ENCODE measurements at places on chromosomes 4 and X.

- no peak for DNase-seq
Measured at GRCh38 chrX:133594156-133594555, 178.9 kb upstream of the GPC4 start.

GRCh38 chr4:95058991-95059390, 301.2 kb downstream of the BMPR1B start:
- no peak for DNase-seq

DNA sequence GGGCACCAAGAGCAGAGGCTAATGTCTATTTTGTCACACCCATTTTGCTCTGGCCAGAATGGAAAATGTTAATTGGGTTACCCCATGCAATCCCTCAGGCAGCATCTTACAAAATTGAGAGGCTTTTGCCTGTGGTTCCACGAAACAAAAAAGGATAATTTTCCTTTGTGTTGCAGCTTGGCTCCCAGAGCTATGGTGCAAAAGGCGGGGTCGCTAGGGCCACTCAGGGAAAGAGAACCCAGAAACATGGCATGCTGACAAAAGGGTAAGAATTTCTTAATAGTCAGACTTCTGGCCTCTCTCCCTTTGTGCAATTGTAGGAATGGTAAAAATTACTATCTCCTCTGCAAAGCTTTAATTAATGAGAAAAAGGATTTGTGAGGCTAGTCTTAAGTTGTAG, 119.6 kb upstream of the BANK1 start:
- no peak for DNase-seq

- peak; percentile 9 for DNase-seq
Measured at GRCh38 chr4:128635955-128636560, 173.4 kb upstream of the JADE1 start.

- DNase-seq, result no peak
Measured at GRCh38 chr4:90078440-90078839, 48.8 kb upstream of the CCSER1 start.

DNA sequence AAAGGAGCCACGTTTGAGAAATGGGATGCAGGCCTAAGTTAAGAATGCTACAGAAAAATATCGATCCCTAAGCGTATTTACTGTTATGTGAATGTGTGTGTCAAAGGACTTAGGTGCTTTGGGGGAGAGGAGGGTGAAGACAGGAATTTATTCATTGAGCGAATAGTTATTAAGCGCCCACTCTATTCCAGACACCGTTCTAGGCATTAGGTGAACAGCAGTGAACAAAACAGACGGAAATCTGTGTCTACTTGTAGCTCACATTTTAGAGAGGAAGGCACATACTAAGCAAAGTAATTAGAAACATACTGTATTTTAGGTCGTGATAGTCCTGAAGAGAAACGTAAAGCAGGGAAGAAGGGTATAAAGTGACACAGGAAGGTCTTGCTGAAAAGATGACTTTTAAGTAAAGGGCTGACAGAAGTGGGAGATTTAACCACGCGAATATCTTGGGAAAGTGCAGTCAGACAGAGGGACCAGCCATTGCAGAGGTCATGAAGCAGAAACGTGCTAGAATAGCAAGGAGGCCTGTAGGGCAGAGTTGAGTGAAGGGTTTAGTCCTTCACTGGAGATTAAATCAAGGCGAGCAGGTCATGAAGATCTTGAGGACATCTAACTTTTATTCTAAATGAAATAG, 541 bp downstream of the AIMP1 start:
- no peak for DNase-seq

DNA sequence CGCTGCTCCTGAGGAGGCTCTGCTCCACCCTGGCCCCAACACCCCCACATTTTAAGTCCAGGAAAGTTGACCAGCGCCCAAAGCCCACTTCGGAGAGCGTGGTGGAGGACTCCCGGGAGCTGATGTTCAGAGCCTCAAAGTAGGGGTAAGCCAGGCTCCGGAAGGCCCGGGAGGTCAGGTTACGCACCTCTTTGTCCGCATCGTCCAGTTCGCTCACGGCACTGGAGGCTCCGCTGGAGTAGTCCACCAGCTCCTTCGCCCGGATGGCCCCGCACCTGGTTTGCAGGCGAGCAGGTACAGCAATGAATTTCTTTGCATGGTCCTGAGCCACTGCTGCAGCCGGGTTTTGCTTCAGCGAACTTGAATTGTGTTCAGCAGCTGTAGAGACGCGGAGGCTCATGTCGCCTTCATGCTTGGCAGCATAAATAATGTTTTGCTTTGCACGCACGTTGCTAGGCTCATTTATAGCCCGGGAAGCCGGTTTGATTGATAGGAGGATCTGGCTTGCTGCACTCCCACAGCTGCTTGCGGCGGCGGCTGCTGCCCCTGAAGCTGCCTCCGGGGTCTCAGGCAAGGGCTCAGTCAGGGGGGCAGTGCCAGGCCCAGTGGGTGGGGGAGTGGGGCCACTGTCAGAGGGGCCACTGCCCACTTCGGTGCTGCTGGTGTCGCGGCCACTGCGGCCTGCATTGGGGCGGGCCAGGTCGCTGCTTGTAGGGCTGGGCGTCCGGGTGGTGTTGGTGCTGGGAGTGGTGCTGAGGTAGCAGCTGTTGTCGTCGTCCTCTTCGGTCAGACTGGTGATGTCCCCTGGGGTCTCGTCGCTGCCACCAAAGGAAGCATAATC, 4.8 kb downstream of the C4orf54 start:
- DNase-seq, result no peak

GRCh38 chr4:162151850-162152249, 11.9 kb downstream of the FSTL5 start:
- no peak for DNase-seq

- DNase-seq, result no peak
Measured at GRCh38 chr4:7319024-7319423, 115.7 kb downstream of the PSAPL1 start.

- DNase-seq, result no peak
Measured at GRCh38 chr4:33751050-33751449, 2493.3 kb downstream of the ARAP2 start.

GRCh38 chrX:42119076-42119475, 195.7 kb upstream of the CASK start:
- DNase-seq, result peak; percentile 49

DNA sequence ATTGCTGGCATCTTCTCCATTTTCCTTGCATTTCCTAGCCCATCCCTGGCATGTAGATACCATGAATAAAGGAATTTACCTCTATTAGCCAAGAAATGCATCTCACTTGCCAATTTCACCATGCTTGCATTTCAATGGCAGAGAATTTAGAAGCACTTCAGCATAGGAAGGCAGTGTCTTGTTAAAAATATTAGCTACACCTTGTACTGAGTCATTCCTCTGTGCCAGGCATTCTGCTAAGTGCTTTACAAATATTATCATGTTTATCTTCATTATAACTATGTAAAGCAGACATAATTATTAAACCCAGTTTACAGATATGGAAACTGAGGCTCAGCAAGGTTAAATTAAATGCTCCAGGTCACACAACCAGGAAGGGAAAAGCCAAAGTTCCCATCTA, 138.2 kb downstream of the NPNT start:
- no peak for DNase-seq

DNA sequence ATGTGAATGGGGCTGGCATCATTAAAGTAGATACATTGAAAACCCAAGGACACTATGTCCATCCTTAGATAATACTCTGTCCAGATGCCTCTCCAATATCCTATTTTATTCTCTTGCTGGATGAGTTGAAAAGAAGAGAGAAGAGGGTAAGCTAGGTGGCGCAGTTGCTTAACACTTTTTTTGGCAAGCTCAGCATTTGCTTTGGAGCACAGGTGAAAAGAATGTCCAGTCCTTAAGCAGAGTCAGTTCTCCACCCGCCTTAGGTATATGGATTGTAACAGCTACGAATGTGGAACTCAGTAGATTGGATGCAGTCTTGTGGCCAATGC, 208.4 kb downstream of the NWD2 start:
- peak; percentile 97 for DNase-seq

DNA sequence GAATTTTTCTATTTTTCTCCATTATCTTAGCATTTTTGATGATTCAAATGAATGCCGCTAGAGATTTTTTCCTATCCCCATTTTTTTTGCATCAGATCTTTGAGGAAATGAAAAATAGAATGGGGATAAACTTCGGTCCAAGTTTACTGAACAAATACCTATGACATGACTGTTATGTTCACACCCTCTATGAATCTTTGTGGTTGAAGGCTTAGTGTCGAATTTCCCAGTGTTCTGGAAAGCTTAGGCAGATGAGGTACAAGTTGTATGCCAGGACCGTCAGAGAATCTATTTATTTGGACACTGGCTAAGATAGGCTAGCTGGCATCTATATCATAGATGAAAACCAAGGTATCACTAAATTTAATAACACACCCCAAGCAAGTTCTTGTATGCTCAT, 123.4 kb downstream of the SPCS3 start:
- no peak for DNase-seq

- no peak for DNase-seq
Measured at GRCh38 chr4:25843340-25844097, 19.3 kb downstream of the SEL1L3 start.

GRCh38 chrX:72255445-72255844, 16.6 kb upstream of the ERCC6L start:
- no peak for DNase-seq

DNA sequence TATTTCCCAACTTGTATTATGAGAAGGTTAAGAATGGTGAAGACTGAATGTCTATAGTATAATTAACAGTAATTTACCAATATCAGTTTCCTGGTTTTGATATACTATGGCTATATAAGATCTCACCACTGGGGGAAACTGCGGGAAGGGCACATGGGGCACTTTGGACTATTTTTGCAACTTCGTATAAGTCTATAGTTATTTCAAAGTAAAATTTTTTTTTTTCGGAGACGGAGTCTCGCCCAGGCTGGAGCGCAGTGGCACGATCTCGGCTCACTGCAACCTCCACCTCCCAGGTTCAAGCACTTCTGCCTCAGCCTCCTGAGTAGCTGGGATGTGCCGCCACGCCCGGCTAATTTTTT, 46.1 kb downstream of the CXorf58 start:
- no peak for DNase-seq

DNA sequence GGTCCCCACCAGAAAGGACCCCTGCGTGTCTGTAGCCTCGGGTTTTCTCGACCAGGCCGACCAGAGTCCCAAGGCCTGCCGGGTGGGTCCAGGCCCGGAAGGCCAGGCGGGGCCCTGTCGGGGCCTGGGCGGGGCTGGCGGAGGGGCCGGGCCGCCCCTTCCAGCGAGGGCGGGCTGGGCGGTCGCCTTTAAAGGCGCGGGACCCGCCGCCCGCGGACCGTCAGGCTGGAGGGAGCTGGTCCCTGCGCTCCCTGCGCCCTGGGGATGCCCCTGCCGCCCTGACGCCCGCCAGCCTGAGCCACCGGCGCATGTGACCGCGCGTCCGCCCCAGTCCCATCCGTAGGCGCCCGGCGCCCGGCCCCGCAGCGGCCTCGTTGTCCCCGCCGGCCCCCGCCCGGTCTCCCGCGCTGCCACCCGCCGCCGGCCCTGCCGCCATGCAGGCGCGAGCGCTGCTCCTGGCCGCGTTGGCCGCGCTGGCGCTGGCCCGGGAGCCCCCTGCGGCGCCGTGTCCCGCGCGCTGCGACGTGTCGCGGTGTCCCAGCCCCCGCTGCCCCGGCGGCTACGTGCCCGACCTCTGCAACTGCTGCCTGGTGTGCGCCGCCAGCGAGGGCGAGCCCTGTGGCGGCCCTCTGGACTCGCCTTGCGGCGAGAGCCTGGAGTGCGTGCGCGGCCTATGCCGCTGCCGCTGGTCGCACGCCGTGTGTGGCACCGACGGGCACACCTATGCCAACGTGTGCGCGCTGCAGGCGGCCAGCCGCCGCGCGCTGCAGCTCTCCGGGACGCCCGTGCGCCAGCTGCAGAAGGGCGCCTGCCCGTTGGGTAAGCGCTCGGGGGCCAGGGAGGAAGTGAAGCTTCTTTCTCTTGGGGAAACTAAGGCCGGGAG, at the start of gene HTRA3:
TSS of gene HTRA3 (plus strand) at position 220 of the 883 bp plus-strand sequence. CDS start at position 435, 215 bp downstream.
- no peak for DNase-seq

DNA sequence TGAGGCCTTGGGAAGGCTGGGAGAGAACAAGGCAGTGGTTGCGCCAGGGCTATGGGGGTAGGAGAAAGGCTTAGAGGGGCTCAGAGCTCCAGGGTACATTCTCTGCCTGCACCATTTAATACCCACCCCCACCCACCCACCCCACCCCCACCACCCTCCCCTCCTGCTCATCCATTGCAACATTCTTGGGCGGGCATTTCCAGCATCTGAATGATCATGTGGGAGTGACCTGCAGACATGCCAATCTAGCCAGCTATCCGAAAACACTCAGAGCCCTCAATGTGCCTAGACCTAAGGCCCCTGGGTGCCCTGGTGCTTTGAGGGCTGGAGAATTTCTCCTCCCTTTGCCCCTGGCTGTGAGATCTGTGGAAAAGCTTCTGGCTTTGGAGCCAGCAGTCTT, 3.1 kb downstream of the SLC34A2 start:
- DNase-seq, result no peak

GRCh38 chr4:106384878-106385277, 16.3 kb upstream of the GIMD1 start:
- no peak for DNase-seq

- peak; percentile 3 for DNase-seq
Measured at GRCh38 chr4:189048119-189048518, 892.6 kb upstream of the FRG1 start.

DNA sequence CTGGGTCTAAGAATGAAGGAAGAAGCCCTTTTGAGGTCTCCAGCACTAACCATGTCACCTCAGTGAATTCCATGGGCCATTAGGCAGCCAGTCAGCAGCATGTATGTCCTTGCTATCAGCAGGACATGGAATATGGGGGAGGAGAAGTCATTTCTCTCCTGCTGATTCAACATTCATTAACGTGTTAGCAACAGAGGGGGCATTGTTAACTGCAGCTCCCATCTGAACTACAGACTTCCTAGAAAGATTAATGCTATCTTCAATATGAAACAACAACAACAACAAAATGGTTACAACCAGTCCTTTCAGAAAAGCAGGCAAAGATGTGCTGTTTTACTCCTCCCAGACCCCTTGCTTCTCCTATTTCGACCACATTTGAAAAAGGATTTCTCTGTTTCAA, 120.4 kb upstream of the SLC34A2 start:
- DNase-seq, result no peak

- DNase-seq, result no peak
Measured at GRCh38 chr4:158850800-158851644, 82.2 kb downstream of the FNIP2 start.

- DNase-seq, result no peak
Measured at GRCh38 chr4:174794543-174795094, 34.4 kb downstream of the GLRA3 start.

- DNase-seq, result no peak
Measured at GRCh38 chr4:15162046-15162445, 159.8 kb downstream of the CPEB2 start.

GRCh38 chrX:19695884-19696283, 180.6 kb upstream of the MAP3K15 start:
- DNase-seq, result no peak

DNA sequence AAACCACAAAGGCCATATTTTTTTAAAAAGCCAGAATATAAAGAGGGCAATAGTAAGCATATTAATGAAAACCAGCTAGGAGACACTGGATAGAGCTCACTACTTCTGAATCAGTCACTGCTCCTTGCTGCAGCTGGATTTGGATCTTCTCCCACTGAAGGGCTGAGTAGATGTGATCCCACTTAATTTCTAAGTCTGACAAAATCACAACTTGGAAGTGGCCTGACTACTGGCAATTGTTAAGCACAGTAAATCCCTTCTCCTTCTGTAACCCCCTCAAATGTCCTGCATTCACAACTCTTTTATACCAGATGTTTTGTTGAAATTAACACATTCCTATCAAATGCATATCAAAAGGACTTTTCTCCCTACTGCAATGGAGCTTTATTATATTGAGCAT, 72.9 kb downstream of the AMMECR1 start:
- DNase-seq, result no peak

Data from NCI-H526 treated with DMSO at 0.1 percent for 48 hours (cell line).